ENCODE measurements at places on chromosomes 3 and 15.

- no peak for DNase-seq
Observed at GRCh38 chr3:31768479-31769125, 212.5 kb downstream of the OSBPL10 start.

- no peak for DNase-seq
Observed at GRCh38 chr3:69994919-69995318, 4.6 kb upstream of the SAMMSON start.

DNA sequence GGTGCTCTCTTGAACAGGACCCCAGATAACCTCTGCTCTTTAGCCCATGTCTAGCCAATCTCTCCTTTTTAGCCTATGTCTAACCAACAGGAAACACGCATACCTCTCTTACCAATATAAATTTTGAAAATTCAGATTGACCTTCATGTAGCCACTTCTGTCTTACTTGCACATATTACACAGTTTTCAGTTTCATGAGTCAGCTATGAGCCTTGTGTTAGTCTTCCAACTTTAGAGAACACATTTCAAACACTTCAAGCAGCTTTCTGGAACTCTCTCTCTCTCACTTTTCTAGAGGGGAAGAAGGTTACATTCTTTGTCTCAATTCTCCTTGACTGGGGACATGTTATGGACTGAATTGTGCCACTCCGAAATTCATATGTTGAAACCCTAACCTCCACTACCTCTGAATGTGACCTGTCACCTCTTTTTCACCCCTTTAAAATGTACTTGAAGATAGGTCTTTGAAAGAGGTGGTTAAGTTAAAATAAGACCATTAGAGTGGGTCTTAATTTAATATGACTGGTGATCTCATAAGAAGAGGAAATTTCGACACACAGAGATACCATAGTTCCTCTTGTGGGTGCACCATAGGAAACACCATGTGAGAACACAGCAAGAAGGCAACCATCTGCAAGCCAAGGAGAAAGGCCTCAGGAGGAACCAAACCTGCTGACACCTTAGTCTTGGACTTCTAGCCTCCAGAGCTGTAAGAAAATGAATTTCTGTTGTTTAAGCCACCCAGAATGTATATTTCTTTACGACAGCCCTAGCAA lies 480.3 kb upstream of the ALCAM start:
- DNase-seq = no peak

DNA sequence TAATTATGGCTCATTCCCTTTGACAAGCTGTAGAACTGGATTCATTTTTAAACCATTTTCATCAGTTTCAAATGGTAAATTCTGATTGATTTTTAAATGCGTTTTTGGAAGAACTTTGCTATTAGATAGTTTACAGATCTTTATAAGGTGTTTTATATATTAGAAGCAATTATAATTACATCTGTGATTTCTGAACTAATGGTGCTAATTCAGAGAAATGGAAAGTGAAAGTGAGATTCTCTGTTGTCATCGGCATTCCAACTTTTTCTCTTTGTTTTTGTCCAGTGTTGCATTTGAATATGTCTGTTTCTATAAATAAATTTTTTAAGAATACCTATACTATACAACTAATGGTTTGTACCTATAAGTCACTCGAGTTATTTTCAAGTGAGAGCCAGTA lies 62.7 kb downstream of the PXYLP1 start:
- DNase-seq = no peak

DNA sequence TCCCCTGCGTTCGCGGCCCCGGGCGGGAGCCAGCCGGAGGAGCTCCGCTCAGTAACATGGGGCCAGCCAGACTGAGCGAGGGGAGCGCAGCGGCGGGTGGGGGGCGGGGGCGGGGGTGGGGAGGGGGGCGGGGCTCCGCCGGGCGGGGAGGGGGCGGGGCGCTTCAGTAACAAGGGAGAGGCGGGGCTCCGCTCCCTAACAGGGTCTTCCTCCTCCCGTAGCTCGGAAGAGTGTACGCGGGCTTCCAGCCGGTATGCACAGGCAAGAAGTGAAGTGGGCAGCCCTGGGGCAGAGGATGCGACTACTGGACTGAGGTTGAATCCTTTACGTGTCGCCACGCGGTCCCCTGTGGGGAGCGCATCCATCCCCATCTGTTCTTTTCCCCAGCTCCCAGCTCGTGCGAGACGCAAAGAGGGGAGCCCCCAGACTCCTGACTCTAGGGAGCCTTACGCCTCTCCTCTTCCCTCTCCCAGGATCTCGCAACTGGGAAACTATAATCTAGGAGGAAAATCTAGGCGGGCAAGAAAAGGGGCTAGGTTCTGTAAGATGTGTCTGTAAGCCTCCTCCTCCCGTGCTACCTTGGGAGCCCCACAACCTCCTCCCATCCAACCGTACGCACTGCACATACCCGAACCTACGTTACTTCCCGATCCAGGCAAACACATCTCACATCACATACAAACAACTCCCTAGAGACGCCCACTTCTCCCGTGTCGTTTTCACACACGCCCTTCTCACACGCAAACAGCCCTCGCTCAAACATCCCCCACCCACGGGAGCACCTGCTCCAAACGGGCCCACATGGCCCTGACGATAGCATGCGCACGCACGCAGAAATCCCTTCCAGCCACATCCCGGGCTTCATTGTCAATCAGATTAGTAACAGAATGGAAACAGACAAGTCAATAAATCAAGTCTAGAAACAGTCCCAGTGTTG lies at the start of gene SHF:
Gene SHF (minus strand): TSS at position 73 of the 937 bp plus-strand sequence. CDS start 15 bp downstream, at position 58.
- DNase-seq = peak; percentile 65

- no peak for DNase-seq
Observed at GRCh38 chr15:58490086-58490887, 58.5 kb downstream of the LIPC start.

- no peak for DNase-seq
Observed at GRCh38 chr15:72222393-72222792, 8.6 kb downstream of the PKM start.

- DNase-seq = no peak
Observed at GRCh38 chr3:159923956-159924355, 64.7 kb upstream of the IL12A start.

DNA sequence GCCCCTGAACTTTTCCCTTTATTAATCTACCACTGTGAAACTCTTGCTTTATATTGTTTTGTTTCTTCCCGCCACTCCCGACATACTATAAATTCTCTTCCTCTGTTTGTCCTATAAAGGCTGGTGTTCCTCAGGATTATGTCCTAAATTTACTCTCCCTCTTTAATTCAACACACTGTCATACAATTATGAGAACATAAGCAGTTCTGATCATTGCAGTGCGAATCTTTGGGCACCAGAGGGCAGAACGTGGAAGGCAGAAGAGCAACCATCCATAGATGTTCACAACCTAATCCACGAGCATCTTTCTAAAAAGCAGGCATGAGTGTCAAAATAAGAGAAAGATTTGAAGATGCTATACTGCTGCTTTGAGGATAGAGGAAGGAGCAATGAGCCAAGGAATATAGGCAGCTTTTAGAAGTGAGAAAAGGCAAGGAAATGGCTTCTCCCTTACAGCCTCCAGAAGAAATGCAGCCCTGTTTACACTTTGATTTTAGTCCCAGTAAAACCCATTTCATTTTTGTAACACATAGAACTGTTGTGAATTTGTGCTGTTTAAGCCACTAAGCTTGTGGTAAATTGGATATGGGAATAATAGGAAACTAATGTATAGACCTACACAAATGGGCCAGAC lies 179.4 kb downstream of the GBE1 start:
- DNase-seq = no peak

DNA sequence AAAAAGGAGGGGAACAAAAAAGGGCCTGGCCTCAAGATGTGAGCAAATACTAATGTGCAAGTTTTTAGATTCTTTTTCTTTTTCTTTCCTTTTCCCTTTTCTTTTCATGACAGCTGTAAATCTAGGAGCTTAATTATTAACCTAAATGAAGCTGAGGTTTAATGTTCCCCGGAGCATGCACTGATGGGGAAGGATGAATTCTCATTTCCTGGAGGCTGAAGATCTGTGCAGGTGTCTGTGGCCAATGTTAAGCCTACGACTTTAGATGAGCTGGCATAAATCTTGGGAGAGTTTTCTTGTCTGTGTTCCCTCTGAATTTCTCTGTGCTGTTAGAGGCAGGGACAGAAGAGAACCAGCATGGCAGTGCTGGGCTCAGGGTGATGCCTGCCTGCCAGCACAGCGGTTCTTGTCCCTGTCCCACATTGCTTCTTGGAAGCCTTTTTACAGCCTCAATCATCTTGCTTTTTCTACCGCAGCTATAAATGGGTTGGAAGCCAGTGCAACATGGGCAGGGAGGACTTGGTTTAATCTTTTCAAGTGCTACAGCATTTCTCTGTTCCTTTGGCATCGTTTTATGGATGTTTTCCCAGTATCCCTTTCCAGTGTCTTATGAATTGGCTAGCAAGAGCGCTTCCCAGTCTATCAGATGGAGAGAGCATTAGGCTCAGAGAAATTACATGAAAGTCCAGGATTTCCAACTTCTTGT lies 119.1 kb downstream of the ATG7 start:
- no peak for DNase-seq

- no peak for DNase-seq
Observed at GRCh38 chr15:27989838-27990237, 109.3 kb downstream of the OCA2 start.

- DNase-seq = no peak
Observed at GRCh38 chr3:29245441-29245840, 35.4 kb upstream of the RBMS3 start.

DNA sequence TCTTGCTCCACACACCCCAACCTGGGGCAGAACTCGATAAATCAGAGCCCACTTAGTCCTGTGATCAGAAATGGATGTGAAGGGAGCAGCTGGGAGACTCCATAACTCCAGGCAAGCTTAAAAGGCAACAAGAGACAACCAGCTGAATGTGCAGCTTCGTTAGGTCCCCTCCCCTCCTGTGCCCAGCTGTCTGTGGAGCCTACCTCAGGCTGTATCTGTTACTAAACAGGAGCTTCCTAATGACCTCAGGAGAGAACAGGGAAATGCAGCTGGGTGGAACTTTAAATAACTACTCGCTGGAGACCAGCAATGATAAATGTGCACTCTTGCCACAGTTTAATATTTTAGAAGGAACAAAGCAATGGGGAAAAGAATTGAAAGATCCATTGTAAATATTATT lies 25.9 kb downstream of the SLC9A9 start:
- DNase-seq = no peak

GRCh38 chr3:42500091-42500490 lies 2.4 kb upstream of the VIPR1 start:
- no peak for DNase-seq

DNA sequence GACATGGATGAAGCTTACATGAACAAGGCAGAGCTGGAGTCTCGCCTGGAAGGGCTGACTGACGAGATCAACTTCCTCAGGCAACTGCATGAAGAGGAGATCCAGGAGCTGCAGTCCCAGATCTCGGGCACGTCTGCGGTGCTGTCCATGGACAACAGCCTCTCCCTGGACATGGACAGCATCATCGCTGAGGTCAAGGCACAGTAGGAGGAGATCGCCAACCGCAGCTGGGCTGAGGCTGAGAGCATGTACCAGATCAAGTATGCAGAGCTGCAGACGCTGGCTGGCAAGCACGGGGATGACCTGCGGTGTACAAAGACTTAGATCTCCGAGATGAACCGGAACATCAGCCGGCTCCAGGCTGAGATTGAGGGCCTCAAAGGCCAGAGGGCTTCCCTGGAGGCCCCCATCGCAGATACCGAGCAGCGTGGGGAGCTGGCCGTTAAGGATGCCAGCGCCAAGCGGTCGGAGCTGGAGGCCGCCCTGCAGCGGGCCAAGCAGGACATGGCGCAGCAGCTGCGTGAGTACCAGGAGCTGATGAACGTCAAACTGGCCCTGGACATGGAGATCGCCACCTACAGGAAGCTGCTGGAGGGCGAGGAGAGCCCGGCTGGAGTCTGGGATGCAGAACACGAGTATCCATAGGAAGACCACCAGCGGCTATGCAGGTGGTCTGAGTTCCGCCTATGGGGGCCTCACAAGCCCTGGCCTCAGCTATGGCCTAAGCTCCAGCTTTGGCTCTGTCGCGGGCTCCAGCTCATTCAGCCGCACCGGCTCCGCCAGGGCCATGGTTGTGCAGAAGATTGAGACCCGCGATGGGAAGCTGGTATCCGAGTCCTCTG lies 77.6 kb downstream of the CLDN11 start:
- DNase-seq = no peak

GRCh38 chr3:8867646-8868045 lies 95.6 kb downstream of the RAD18 start:
- no peak for DNase-seq

GRCh38 chr3:98902351-98902740 lies 851 bp upstream of the DCBLD2 start:
- no peak for DNase-seq

GRCh38 chr3:126827121-126827520 lies 123.1 kb downstream of the CHCHD6 start:
- DNase-seq = no peak

DNA sequence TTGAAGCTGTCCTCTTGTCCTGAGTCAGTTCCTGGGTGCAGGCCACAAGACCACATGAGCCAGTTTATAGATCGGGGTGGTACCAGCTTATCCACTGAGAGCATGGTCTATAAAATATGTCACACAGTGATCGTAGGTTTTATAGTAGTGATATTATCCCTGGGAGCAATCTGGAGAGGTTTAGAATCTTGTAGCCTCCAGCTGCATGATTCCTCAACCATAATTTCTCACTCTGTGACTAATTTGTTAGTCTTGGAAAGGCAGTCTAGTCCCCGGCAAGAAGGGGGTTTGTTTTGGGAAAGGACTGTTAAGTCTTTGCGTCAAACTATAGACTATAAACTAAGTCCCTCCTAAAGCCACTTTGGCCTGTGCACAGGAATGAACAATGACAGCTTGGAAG lies 693.0 kb upstream of the CADM2 start:
- DNase-seq = no peak

GRCh38 chr15:82742134-82742533 lies 32.5 kb upstream of the AP3B2 start:
- DNase-seq = no peak

DNA sequence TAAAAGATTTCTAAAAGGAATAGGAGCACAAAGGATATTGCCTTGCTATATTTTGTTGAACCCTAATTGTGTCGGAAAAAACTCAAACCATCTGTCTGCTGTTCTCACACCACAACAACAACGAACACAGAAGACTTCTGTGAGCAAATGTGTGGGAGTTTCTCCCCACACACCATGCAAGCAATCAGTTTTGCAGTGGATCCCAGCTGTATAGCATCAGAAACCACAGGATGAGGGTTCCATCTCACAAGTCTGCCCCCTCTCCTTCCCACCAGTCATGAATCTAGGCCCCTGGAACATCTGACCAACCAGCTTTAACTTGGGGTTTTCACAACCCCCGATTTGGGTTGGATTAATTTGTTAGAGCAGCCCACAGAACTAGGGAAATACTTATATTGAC lies 91.3 kb upstream of the SLC4A7 start:
- no peak for DNase-seq

- no peak for DNase-seq
Observed at GRCh38 chr3:179299316-179299715, 23.5 kb upstream of the ZNF639 start.

DNA sequence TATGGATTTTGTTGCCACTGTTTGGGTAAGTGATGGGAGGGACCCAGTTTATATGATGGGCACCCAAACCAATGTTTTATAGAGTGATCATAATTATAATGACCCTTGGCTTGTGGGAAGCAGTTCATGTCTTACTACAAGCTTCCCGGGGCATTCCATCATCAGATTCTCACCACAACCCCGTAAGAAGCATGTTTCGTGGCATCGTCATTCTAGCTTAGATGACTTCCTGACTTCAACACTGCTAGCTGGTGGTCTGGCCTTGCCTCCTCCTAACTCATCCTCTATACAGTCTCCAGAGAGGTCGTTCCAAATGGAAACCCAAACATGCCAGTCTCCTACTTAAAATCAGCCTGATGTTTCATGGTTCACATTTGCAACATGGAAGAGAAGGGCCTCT lies 226.9 kb downstream of the ADAMTS9 start:
- DNase-seq = no peak

GRCh38 chr3:16101295-16102186 lies 72.9 kb upstream of the GALNT15 start:
- no peak for DNase-seq

GRCh38 chr15:72047020-72047419 lies 70.9 kb downstream of the MYO9A start:
- DNase-seq = no peak

All from stimulated activated CD8-positive, alpha-beta memory T cell treated with anti-CD3 and anti-CD28 coated beads, Interleukin-7, amount 100 ng/mL, for 48 hours (primary cell).